Brain (organoid and tissue), 16 donors: ENCODE measurements at places on chromosomes 7 and 10.

DNA sequence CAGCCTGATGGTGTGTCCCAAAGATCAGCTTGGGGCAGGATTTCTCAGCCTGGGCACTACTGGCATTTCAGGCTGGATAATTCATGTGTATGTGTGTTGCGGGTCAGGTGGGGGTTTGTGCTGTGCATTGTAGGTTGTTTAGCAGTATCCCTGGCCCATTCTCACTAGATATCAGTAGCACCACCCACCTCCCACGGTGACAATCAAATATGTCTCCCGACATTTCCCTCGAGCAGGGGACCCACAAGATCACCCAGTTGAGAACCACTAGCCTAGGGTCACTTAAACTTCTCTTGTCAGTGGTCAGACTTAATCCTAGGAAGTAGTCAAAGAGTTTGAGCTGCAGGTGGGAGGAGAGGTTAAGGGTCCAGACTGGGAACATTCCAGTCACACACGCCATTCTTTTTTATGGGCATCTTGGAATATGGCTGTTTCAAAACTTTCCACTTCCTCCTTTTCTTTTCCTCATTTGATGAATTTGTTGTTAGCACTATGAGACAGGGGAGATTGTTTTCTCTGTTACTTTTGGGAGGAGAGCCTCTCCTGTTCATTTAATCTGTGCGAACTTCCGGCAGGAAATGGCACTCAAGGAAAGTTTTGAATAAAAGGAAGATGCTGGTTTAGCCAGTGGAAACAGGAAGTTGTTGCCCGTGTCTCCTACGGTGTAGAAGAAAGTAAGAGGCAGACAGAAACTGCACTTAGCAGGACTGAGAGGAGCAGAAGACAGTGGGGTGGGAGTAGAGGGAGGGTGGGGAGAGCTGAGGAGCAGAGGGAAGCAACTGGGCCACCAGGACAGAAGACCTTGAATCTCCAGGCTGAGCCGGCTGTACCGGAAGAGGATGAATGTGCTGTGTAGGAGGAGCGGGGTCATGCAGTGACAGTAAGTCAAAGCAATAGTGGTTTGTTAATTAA, 17.6 kb upstream of the EXOC6 start:
- no peak for DNase-seq

- DNase-seq = no peak
Measured at GRCh38 chr7:30027740-30028215, 434 bp upstream of the PLEKHA8 start.

- no peak for DNase-seq
Measured at GRCh38 chr7:18936265-18936664, 181.2 kb downstream of the TWIST1 start.

DNA sequence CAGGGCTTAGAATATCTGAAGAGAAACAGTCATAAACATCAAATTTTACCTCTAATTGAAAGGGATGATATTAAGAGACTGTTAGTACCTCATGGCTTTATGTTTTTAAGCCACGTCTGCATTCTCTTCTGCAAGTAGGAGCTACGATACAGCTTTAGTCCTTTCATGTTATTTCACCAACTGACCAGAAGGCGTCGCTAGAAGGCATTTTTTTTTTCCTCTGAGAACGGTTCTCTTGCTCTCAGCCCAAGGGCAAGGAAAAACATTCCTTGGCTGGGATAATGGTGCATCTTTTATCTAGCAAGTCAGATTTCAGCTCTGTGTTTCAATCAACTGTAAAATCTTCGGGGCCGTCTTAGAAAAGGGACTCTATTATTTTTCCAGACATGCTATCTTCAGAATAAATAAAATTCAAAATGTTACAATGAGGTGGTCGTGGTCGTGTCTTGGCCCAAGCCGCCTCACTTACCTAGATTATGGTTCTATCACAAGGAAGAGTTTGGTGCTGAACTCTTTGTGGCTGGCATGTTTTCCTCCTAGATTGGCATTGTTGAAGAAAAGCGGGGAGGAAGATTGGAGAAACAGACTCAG, 41.6 kb upstream of the LYZL2 start:
- peak; percentile 86 for DNase-seq

DNA sequence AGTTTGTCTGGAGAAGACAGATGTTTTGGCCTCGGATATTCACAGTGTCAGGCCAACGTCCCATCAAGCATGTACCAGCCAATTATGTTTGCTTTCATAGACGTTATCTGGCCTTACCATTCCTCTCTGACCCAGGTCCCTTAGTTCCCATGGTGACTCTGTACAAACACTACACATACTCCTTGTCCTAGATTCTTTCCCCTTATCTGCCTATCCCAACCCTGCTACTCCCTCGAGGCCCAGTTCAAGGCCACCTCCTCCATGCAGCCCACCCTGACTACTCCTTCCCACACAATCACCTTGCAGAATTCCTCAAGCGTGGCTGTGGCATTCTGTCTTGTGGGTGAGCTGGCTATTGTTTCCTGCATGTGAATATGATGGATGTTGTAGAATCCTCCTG, 155.2 kb downstream of the PRKAG2 start:
- DNase-seq = no peak

- DNase-seq = no peak
Measured at GRCh38 chr7:27602766-27603165, 59.9 kb downstream of the HIBADH start.

- no peak for DNase-seq
Measured at GRCh38 chr10:132662186-132662920, 123.6 kb downstream of the NKX6-2 start.
